ENCODE measurements at places on chromosomes 4 and X.

DNA sequence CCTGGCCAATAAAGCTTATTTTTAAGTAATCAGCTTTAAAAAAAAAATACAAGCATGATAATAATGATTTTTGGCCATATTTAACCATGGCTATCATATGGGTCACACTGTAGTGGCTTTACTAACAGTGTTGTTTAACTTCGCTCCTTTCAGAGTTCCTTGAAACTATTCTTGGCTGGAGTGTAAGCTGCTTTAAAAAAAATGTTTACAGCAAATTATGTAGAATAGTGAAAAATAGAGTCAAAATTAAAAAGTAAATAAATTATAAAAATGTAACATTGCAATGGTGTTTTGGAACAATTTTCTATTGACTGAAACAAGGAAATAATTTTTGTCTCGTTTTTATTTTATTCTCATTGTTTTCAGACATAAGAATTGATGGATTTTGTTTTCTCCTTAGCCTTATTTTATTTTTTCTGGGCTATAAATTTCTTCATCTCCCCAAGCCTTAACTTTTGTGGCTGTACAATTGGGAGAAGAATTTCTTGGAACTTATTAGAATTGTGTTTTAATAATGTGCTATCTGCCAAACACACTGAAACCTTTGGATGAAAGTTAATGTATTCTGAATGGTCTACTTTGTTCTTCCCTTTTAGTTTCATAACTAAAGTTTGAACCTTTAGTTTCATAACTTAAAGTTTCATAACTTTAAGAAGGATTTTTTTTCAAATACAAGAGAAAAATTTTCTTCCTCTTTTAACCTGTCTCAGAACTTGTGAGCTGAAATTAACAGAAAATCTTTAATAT is 182.0 kb downstream of the ARHGAP24 start:
- no peak for DNase-seq

- DNase-seq = no peak
These were observed 14.6 kb downstream of the DGKQ start for GRCh38 chr4:958696-959337.

DNA sequence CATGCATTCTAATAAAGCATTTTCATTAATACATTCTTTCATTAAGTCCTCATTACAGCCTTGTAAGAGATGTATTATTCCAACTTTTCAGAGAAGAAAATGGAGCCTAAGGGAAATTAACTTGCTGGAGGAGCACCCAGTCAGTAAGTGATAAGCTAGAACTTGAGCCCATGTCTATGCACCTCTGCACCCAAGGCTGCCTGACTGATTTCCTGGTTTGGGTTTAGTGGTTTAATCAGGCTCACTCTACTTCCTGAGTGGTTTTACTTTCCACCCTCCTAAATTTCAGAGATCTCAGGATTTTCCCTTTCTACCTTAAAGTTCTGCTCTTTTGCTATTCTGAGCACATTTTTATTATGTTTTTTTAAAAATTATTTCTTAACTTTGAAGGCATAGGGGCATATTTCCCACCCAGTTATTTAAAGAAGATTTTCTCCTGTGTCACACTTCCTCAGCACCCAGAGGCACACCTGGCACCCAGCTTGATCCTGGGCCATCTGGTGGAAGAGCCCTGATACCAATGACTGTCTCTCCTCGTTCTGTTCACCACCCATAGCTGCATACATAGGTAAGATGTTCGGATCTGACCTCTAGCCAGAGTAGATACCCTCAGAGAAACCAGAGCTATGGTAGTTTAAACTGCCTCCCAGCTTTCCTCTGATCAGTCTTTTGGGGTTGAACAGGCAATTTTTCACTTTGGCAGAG is 10.4 kb downstream of the CORIN start:
- DNase-seq = no peak

DNA sequence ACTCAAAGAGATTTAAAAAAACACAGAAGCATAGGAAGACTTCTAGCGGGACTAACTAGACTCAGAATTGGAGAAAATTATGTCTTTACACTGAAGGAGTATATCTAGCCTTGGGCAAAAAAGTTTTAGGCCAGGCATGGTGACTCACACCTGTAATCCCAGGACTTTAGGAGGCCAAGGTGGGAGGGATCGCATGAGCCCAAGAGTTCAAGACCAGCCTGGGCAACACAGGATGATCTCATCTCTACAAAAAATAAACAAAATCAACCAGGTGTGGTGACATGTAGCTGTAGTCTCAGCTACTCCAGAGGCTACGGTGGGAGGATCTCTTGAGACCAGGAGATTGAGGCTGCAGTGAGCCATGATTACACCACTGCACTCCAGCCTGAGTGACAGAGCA is 99.5 kb downstream of the NEUROG2 start:
- no peak for DNase-seq

GRCh38 chr4:48051078-48051477 is 34.5 kb downstream of the NIPAL1 start:
- DNase-seq = no peak

GRCh38 chr4:76689145-76689817 is 208.7 kb downstream of the SOWAHB start:
- no peak for DNase-seq

- DNase-seq = no peak
These were observed 365.5 kb downstream of the GBA3 start for GRCh38 chr4:23058165-23058776.

DNA sequence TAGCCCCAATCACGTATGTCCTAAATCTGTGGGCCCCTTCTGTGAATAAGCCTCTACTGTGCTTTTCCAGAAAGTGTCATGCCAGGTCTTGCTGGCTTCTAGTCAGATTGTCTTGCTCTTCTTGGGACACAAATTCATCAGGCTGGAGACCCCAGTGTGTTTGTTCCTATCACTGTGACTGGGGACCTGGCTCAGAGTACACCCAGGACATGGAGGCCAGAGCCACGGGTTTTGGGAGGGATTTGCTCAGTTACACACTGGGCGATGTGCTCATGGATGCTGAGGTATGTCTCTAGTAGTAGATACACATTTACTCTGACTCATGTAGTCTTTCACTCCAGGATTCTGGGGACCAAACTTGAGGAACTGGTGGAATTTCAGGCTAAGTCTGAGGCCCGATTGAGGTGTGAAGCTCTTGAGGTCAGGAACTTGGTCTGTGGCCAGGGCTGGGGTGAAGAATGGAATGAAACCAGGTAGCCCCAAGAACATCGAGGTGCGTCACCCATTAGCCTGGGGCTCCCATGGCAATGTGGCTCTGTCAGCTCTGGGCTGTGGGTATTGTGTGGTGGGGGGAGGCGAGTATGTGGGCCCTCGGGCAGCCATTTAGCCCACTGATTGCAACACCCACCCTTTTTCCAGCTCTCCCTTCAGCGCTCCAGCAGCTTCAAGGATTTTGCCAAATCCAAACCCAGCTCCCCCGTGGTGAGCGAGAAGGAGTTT is 7.7 kb downstream of the SASH3 start:
- no peak for DNase-seq

GRCh38 chr4:158176776-158177175 is 4.0 kb upstream of the GASK1B start:
- DNase-seq = no peak

DNA sequence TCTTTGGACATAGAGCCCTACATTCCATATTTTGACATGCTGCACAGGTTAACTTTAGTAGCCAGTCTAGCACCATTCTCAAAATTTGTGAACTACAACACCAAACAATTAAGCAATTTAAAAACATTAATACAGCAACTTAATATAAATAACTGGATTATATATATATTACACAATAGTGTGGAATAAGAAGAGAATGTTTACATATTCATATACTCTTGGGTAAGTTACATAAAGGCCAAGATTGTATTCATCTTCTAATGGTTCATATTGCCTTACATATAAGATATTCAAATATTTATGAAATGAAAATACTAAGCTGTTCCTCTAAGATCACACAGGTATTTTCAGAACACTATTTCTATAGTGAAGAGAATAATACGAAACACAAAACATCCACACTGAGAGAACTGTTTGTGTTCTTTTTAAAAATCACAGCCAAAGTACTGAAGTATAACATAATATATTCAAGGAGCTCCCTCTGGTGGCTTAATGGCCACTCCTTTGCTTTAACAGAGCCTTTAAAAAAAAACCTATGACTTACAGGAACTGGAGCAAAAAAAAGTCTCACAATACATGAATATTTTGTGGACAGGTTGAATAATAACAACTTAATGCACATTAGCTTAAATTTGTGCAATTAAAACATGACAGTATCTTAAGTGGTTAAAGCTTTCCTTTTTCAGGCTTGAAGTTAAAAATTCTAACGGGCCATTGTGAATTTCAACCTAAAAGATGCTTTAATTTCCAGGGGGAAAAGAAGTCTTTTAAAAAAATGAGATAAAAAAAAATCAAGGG is 46.2 kb downstream of the NEK1 start:
- no peak for DNase-seq

DNA sequence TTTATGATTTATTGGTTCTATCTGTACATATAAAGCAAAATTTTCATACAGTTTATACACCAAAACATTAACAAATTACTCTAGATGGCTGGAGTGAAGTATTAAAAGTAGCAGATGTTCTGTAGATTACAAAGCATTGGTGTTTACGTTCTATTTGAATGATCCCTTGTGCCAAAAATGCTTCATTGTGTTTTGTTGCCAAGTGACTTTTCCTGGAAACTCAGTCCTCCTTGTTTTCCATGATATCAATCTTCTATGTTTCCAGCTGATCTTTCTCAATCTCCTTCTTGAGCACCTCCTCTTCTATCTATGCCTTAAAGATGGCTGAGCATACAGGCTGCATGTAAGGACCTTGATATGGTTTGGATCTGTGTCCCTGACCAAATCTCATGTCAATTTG is 263.6 kb upstream of the CTSO start:
- no peak for DNase-seq

- DNase-seq = no peak
These were observed 29.0 kb downstream of the UGT2A2 start for GRCh38 chr4:69610484-69610883.

- DNase-seq = no peak
These were observed 65.3 kb downstream of the PALLD start for GRCh38 chr4:168562041-168562571.

DNA sequence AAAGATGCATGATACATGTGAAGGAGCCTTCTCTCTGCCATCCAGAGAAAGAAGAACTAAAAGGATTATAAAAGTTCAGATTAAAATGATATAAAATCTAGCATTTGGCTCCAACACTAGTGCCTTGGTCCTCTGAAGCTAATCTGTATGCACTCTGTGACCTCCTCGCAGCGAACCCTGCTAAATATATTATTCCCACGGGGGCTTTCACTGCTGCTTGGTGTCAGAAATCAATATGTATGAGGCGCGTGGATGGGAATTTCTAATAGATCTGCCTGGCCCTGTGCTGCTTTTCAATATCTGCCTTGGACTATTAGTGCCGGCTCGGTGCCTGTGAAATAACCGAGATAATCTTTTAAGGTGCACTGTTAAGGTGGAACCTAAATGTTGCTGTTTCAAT is 69.7 kb downstream of the CXXC4 start:
- no peak for DNase-seq

- DNase-seq = no peak
These were observed 5.4 kb downstream of the LAGE3 start for GRCh38 chrX:154473683-154474082.

DNA sequence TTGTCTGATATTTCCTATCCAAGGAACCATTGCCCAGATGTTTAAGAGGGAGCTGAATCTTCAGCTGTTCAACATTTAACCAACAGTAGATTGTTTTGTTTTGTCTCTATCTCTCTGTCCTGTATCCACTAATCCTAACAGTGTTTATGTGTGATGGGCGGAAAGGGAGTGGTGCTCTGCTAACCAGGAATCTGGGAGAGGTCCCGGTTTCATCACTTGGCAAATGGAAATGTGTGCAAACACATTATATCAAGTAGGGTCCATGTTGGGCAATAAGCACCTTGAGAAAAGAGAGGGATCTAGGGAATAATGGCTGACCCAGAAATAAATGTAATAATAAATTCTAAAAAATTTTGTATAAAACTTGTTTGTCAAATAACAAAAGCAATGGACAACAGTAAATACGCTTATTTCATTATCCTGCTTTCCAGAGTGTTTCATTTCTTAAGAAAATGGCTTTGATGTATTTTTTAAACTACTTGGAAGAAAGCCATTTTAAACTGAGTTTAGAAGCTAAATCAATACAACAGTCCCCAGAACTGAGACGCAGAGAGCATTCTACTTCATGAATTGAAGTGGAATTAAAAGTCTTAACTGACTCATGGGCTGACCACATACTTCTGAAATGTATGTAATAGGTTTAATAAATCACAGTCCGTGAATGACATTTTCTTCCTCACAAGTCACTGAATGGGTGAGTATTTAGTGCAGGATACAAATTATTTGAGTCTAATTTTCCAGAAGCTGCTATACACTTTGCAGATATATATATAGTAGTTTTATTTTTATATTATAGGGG is 55.8 kb downstream of the EMCN start:
- DNase-seq = no peak

- no peak for DNase-seq
These were observed 122.2 kb upstream of the PDE5A start for GRCh38 chr4:119750771-119751170.

- no peak for DNase-seq
These were observed 251.8 kb upstream of the SLIT2 start for GRCh38 chr4:19999775-20000414.

DNA sequence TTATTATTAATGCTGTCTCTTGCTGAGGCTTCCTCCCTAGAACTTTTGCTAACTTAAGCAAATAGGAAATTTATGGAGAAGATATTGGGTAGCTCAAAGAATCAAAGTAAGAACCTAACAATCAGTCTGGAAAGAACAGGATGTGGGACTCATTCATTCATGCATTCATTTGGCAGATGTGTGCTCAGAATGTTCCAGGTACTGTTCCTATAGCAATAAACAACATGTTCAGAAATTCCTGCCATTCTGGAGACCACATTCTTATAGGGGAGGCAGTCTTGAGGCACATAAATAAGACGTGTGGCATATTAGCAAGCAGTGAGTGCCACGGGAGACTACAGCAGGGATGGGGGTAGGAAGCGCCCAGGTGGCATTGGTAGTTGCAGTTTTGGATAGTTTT is 5.0 kb downstream of the GRK4 start:
- DNase-seq = no peak

- DNase-seq = no peak
These were observed 63.4 kb upstream of the TBC1D9 start for GRCh38 chr4:140819610-140820009.

- DNase-seq = no peak
These were observed 24.3 kb upstream of the PGM2 start for GRCh38 chr4:37802068-37802666.

All from activated CD4-positive, alpha-beta T cell treated with anti-CD3 and anti-CD28 coated beads for 1 hour (primary cell).